Right lobe of liver (tissue), 6 donors: ENCODE measurements at places on chromosomes 13 and 19. TPM values are rescaled to one million over a fixed set of nuclear protein-coding genes. Genes with fewer than 3 reads are reported as not detected.

Gene CGB7
- total RNA-seq = not detected

DNA sequence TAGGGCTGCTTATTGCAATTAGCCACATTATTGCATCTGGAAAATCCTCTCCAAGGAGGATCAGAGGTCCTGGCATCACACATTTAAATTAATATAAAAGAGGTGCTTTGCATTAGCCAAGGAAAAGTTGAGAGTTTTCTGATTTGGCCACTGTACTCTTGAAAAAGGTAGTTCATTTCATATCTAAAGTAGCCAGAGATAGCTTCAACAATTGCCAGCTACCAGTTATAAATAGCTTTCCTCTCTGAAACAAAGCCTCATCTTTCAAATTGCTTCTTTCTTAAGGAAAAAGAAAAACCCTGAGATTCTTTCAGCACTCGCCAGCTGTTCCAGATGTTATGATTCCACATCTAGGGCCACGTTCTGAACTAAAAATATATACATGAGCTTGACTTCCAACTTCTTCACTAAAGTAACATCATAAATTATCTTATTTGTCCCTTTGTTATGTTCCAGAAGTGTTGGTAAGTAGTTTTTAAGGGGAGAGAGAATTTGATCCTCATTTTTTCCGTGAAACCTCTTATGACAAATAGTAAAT, 69.6 kb downstream of the ERCC5 start:
- no peaks in the 10 kb centered on the region for H3K4me1 ChIP-seq
- no peaks in the 10 kb centered on the region for H3K27me3 ChIP-seq
- no peak for DNase-seq
- H3K27ac ChIP-seq = no peak overlapping the region

- H3K4me1 ChIP-seq = no peaks in the 10 kb centered on the region
- no peaks in the 10 kb centered on the region for H3K27me3 ChIP-seq
- no peak for DNase-seq
- H3K4me3 ChIP-seq = no peak overlapping the region
- H3K36me3 ChIP-seq = no peaks in the 10 kb centered on the region
Measured at GRCh38 chr19:23823952-23824389, 65.3 kb upstream of the ZNF681 start.

- no peaks in the 10 kb centered on the region for H3K27me3 ChIP-seq
- no peak overlapping the region for H3K27ac ChIP-seq
- no peak overlapping the region for H3K4me3 ChIP-seq
- H3K4me1 ChIP-seq = no peaks in the 10 kb centered on the region
- no peaks in the 10 kb centered on the region for H3K36me3 ChIP-seq
- DNase-seq = no peak
Measured at GRCh38 chr13:73365681-73366080, 306.9 kb downstream of the KLF5 start.

DNA sequence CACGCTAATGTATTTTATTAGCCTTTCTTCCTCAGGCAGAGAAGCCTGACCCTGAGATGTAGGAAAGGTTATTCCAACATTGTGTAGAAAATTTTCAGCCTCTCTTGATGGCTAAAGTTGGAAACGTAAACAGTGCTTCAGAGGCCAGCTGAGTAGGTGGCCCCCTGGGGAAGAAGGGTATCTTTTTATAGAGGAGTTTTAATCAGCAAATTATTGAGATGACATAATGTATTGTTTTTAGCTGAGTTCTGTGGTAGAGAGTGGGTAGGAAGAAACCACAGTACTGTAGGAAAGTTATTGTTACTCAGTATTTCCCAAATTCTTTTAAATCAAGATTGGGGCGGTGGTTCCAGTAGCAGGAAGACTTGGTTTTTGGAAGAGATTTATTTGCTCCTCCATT, 268.8 kb downstream of the DLEU7 start:
- no peak overlapping the region for H3K27ac ChIP-seq
- H3K36me3 ChIP-seq = no peaks in the 10 kb centered on the region
- no peak overlapping the region for H3K4me3 ChIP-seq
- no peak for DNase-seq
- no peaks in the 10 kb centered on the region for H3K4me1 ChIP-seq
- H3K27me3 ChIP-seq = no peaks in the 10 kb centered on the region

Gene APOC4
- 172 TPM for total RNA-seq

Gene KANK3
- total RNA-seq = 4.7 TPM

- H3K4me3 ChIP-seq = no peak overlapping the region
- DNase-seq = no peak
- H3K36me3 ChIP-seq = no peaks in the 10 kb centered on the region
- no peak overlapping the region for H3K27ac ChIP-seq
- no peaks in the 10 kb centered on the region for H3K4me1 ChIP-seq
- no peaks in the 10 kb centered on the region for H3K27me3 ChIP-seq
Measured at GRCh38 chr13:39073983-39074382, 35.7 kb downstream of the NHLRC3 start.

GRCh38 chr19:32309711-32310390, 35.6 kb upstream of the ZNF507 start:
- no peaks in the 10 kb centered on the region for H3K4me1 ChIP-seq
- no peak overlapping the region for H3K4me3 ChIP-seq
- DNase-seq = no peak
- H3K36me3 ChIP-seq = no peaks in the 10 kb centered on the region

Gene KLF12
- 20.7 TPM for total RNA-seq

Gene CPB2
- 623 TPM for total RNA-seq

DNA sequence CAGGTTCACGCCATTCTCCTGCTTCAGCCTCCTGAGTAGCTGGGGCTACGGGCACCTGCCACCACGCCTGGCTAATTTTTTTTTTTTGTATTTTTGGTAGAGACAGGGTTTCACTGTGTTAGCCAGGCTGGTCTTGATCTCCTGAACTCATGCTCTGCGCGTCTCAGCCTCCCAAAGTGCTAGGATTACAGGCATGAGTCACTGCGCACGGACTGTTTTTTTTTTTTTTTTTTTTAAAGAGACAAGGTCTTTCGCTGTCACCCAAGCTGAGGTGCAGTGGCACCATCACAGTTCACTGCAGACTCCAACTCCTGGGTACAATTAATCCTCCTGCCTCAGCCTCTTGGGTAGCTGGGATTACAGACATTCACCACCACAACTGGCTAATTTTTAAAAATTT, 8.2 kb upstream of the ADAMTS10 start:
- no peak overlapping the region for H3K27ac ChIP-seq
- no peaks in the 10 kb centered on the region for H3K27me3 ChIP-seq
- H3K4me1 ChIP-seq = peaks cover 10% of the 10 kb centered on the region
- DNase-seq = no peak
- H3K36me3 ChIP-seq = no peaks in the 10 kb centered on the region
- H3K4me3 ChIP-seq = no peak overlapping the region

Gene MEIOSIN
- not detected for total RNA-seq

Gene SPRYD7
- 4.1 TPM for total RNA-seq

DNA sequence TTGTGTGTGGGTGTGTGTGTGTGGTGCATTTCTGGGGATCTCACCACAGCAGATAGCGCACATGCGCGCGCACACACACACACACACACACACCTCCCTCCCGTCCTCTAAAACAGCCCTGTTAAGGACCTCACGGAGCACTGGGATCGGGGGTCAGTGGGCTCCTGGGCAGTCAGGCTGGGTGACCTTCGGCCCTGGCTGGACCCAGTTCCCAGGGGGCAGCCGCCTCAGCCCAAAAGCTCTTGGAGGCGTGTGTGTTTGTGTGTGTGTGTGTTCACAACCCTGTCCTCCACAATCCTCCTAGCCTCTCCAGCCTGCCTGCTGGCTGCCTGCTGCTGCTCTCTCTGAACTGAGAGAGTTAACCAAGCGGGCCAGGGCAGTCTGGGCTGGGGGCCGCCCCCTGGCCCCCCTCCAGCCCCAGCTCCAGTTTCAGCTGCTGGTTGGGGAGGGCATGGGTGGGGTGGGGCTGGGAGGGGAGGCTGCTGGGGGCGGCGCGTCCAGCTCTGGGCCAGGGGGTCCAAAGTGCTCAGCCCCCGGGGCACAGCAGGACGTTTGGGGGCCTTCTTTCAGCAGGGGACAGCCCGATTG, at the start of gene FXYD1:
Gene FXYD1 (plus strand): TSS at position 520 of the 588 bp plus-strand sequence. CDS start 1,256 bp downstream, outside the sequence.
- peak within 1 kb of the TSS; percentile 56 for H3K4me3 ChIP-seq
- H3K4me1 ChIP-seq = peaks cover 27% of the 10 kb centered on the region
- H3K27me3 ChIP-seq = no peaks in the 10 kb centered on the region
- peak; percentile 50 for DNase-seq

DNA sequence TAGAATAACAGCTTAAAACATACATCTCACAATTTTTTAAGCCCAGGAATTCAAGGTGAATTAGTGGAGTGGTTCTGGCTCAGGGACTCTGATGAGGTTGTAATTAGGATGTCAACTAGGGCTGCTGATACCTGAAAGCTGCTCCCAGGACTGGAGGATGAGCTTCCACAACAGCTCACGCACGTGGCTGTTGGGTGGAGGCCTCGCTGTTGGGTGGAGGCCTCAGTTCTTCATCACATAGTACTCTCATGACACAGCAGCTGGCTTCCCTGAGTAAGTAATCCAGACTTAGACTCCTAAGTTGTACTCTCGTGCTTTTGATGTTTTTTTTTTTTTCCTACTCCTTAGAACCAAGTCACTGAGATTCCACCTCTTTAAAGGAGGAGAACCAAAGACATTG, 577.1 kb upstream of the PRR20A start:
- H3K4me1 ChIP-seq = no peaks in the 10 kb centered on the region
- DNase-seq = no peak
- no peaks in the 10 kb centered on the region for H3K27me3 ChIP-seq
- H3K4me3 ChIP-seq = no peak overlapping the region

DNA sequence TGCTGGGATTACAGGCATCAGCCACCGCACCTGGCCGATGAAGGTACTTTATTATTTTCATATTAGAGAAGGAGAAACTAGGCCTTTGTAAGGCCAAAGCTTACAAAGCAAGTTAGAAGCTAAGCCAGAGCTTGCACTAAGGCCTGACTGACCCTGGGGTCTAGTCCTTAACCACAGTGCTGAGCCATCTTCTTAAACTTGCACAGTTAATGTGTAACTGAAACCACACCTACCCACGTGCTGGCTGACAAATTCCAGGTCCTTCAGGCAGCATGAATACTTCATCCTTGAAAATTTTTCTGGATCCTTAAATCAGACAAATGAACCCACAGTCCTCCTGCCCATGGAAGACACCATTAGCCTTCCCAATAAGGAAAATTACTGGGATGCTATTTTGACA, 880.6 kb downstream of the UQCRFS1 start:
- H3K27ac ChIP-seq = no peak overlapping the region
- H3K27me3 ChIP-seq = no peaks in the 10 kb centered on the region
- no peak overlapping the region for H3K4me3 ChIP-seq
- H3K36me3 ChIP-seq = no peaks in the 10 kb centered on the region
- no peak for DNase-seq

DNA sequence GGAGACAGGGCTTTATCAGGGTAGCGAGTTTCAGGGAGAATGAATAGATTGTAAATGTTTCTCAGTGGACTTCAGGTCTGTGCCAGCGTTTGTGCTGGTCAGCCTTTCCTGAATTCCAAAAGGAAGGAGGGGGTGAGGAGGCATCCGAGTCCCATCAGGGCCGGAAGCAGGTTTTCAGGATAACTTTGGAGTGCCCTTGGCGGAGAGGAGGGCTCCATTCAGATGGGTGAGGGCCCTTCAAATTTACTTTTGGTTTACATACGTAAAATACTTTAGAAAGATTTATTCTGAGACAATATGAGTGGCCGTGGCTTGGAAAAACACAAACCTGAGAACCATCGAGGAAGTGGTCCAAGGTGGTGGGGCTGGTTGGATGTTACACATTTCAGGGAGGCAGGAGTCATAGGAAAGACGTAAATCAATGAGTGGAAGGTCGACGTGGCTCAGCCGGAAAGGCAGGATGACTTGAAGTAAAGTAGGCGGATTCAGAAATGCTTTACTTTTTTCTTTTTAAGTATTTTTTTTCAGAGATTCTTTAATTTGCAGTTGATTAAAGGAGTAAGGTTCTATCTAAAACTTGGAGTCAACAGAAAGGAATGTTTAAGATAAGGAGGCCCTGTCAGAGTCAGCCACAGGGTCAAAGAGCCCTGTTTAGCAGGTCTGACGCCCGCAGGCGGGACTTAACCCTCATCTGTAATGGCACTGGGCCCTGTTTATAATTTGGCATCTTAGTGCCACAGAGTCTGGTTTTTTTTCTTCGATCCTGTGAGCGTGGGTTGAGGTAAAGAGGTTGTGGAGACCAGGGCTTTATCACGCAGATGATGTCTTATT, 32.8 kb downstream of the ATP11A start:
- H3K4me3 ChIP-seq = no peak overlapping the region
- peaks cover 11% of the 10 kb centered on the region for H3K4me1 ChIP-seq
- peak; percentile 51 for DNase-seq
- H3K27ac ChIP-seq = peak overlapping the region; percentile 39

DNA sequence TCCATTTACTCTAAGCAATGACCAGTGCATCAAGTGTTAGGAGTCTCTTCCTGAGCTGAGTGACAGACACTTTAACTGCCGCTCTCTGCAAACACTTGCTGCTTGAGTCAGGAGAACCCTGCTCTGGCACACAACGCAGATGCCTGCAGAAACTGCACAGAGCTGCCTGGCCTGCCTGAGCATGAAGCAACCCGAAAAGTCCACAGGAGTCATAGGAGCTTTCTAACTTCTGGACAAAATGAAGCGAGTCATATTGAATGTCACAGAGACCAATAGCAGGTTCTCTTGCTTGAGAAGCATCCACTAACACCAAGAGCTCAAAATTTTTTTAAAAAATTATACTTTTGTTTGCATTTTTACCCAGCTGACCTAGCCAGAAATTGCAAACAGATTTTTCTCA, 232.4 kb downstream of the LHFPL6 start:
- H3K27ac ChIP-seq = no peak overlapping the region
- no peak overlapping the region for H3K4me3 ChIP-seq
- no peaks in the 10 kb centered on the region for H3K36me3 ChIP-seq
- no peak for DNase-seq

Gene FLT1
- 15.6 TPM for total RNA-seq

GRCh38 chr13:98480915-98481877, 95.7 kb downstream of the STK24 start:
- DNase-seq = no peak
- no peak overlapping the region for H3K27ac ChIP-seq
- H3K4me3 ChIP-seq = no peak overlapping the region

- DNase-seq = no peak
- H3K27ac ChIP-seq = no peak overlapping the region
- H3K36me3 ChIP-seq = no peaks in the 10 kb centered on the region
- no peaks in the 10 kb centered on the region for H3K4me1 ChIP-seq
- H3K27me3 ChIP-seq = no peaks in the 10 kb centered on the region
Measured at GRCh38 chr19:51724543-51724942, 752 bp upstream of the HAS1 start.

Gene NCCRP1
- total RNA-seq = not detected

- peaks cover 1% of the 10 kb centered on the region for H3K4me1 ChIP-seq
- no peaks in the 10 kb centered on the region for H3K27me3 ChIP-seq
- no peaks in the 10 kb centered on the region for H3K36me3 ChIP-seq
- H3K27ac ChIP-seq = no peak overlapping the region
- H3K4me3 ChIP-seq = no peak overlapping the region
Measured at GRCh38 chr13:26538363-26539317, 18.8 kb upstream of the WASF3 start.
